ENCODE measurements at places on chromosomes 4 and X. TPM values are rescaled to one million over a fixed set of nuclear protein-coding genes. Genes with fewer than 3 reads are reported as not detected.

Gene SYNPO2
- total RNA-seq: 264 TPM

Gene ABLIM2
- total RNA-seq: 28.6 TPM

Gene BRS3
- not detected for total RNA-seq

GRCh38 chrX:16843208-16843909 is 26.8 kb downstream of the RBBP7 start:
- no peak for DNase-seq

DNA sequence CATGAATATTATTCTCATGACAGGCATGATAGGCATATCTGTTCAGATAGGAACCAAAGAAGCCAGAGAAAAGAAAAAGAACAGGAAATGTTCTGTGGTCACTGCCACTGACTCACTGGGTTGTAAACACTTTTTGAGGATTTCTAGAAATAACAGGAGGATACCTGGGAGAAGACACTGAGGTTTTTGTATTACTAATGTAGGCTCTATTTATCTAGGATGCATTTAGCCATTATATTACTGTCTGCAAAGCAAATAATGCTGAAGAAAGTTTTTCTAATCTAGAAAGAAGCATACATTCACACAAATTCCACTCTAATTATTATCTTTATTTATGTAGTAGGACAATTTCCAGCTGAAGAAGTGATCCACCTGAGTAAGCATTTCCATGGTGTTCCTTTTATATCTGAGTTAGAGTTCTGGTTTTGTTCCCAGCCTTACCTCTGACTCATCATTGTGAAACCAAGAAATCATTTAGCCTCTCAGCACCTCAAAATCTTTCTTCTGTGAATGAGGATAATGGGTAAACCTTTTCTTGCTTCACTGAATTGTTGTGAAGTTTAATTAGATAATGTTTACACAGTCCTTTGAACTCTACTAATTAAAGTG is 40.2 kb upstream of the EPGN start:
- DNase-seq: no peak

DNA sequence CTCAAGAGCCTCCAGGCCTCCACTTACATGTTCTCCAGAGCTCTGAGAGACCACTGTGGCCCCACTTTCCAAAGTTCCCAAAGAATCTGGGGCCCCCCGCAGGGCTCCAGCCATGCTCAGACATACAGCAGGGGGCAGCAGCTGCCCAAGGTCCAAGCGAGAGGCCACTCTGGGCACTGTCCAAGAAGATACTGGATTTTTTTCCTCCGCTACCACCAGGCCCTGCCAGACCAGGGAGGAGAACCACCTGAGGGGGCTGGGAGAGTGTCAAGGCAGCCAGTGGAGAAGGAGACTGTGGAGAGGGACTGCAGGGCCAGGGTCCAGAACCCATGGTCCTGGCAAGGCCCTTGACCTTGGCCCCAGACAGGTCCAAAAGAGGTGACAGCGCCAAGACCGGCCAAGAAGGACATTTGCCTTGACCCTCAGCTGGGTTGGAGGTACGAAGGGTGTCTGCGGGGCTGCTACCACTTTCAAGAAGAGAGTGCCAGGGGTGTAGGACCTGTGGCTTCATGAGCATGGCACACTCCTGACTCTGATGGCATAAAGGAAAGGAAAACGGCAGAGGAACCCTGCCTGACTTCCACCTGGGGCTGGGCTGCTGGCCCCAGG is 5.3 kb downstream of the EMD start:
- no peak for DNase-seq

GRCh38 chr4:132669786-132670185 is 479.3 kb upstream of the PCDH10 start:
- no peak for DNase-seq

DNA sequence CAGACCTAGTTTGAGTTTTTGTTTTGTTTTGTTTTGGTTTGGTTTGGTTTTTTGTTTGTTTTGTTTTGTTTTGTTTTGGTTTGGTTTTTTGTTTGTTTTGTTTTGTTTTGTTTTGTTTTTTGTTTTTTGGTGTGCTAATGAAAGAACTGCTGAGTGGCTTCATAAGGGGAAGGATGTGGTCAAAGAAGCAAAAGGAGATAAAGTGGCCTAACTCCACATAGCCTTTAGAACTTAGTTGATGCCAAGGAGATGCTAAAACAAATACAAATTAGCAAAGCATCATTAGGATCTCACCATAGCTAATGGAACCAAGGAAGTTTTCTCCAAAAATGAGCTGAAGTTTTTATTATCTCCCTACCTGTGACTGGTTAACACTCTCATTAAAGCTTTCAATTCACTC is 44.6 kb upstream of the TMEM164 start:
- DNase-seq: no peak

DNA sequence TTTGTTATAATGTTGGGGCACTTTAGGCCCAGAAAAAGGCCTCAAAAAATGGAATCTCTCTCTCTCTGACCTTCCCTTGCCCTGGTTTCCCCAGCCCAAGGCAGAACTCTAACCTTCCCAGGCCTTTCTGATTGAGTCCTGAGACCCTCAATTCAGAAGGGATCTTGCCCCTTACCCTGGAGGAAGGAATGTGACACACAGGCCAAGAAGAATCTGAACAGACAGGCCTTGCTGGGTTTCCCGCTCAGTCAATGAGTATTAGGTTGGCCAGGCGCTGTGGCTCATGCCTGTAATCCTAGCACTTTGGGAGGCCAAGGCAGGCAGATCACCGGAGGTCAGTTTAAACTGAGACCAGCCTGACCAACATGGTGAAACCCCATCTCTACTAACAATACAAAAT is 27.6 kb downstream of the ELOVL6 start:
- no peak for DNase-seq

DNA sequence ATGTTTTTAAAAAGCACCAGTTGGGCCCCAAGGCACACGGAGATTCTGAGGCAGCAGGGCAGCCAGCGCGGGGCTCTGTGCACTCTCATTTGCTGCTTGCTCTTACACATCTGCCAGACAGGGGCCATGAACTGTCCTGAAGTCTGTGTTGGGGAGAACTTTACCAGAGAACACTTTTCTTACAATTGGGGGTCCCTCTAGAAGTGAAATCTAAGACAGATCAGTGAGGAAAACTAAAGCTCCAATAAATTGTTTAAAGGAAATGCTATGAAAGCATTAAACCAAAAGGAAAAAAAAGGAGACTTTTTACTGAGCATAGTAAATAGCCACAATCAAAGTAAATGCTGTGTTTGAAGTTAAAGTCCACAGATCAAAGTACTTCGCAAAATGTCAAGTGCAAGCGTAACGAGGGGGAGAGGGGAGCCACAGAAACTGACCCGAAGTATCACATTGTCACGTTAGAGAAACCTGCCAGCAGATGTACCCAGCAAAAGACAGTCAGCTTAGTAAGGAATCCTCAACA is 37.8 kb downstream of the SORBS2 start:
- no peak for DNase-seq

GRCh38 chr4:135164601-135165000 is 963.0 kb upstream of the PABPC4L start:
- DNase-seq: no peak

Data from thoracic aorta (tissue), 2 donors.